H9 (cell line): ENCODE measurements at places on chromosomes 2 and 18.

- DNase-seq: no peak
These were observed 24.1 kb downstream of the EPB41L3 start for GRCh38 chr18:5519448-5520298.

DNA sequence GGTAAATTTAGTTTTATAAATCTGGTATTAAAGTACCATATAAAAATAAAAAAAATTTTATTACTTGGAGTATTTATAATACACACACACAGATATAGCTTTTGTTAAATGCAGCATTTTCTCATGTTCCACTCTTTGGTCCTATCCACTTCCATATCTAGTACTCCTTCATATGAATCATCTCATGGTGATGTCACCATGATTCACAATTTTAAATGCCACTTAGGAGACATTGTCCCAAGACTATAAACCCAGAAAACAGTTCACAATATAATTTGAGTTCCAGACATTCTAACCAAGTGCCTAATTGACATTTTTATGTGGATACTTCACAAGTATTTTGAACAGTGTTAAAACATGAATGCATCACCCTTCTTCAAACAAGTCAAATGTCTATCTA, 1398.3 kb downstream of the DSC3 start:
- no peak for DNase-seq

DNA sequence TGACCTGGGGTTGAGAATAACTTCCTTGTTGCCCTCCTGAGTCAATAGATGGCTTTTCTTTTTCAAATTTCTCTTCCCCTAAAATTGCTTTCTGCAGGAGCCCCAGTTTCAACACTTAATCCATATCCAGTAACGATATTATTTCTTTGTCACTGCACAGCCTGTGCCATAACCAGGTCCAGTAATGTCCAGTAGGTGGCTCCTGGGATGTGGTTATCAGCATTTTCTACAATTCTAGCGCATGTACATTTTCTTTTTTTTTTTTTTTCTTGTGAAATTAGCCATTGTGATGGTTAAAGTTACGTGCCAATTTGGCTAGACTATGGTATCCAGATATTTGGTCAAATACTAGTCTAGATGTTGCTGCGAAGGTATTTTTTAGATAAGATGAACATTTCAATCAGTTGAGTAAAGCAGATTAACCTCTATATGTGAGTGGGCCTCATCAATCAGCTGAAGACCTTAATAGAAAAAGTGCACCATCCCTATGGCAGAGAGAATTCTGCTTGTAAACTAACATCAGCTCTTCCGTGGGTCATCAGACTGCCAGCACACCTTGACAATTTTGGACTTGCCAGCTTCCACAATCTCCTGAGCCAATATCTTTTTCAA, 72.9 kb upstream of the SCG2 start:
- no peak for DNase-seq

- DNase-seq: no peak
These were observed 41.0 kb upstream of the GPR17 start for GRCh38 chr2:127604986-127605385.

- DNase-seq: peak; percentile 62
These were observed 209.3 kb upstream of the SALL3 start for GRCh38 chr18:78770139-78770822.

DNA sequence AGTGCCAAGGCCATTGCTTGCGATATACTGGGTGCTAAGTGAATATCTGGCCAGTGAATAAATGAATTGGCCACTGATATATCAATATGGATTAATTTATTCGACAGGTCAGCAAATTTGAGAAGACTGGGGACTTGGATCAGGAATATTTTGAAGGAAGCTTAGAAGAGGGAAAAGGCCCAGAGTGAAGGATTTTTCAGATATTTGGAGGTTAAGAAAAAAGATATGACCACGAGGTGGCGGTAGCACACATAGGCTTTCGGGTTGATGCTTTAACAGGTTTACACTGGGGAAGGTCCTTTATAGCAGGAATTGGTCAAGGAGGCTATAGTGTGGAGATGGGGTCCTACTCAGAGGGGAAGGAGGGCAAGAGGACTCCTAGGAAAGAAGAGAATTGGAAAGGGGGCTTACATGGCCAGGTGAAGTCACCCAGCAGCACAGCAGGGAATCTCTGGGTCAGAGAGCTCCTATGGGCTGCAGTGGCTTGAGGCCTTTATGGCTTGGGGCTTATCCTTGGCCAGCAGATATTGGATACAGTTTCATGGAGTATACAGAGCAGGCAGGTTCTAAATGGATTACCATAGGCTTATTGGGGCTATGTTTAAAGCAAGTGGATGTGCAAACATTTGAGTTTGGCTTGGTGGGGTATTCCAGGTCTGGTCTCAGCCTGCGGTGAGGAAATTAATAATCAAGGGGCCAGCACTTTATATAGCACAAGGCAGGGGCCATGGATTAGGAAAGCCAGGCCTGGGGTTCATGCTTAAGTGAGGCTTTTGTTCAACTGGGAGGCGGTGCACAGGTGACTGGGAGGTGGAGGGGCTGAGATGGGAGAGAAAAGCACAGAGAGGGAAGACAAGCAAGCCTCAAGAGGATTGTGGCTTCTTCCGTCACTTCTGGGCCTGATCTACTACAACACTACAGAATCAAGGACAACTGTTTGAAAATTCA, 9.7 kb downstream of the IL1RN start:
- DNase-seq: no peak

DNA sequence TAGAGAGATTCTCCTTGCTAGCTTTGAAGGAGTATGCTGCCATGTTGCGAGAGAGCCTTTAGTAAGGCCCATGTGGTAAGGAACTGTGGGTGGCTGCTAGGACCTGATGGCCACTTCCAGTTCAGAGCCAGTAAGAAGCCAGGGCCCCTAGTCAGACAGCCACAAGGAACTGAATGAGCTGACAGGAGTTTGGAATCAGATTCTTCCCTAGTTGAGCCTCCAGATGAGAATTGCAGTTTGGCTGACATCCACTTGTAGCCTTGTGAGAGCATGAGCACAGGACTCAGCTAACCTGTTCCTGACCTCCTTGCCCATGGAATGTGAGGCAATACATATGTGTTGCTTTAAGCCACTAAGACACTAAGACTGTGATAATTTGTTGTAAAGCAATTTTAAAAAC, 1.2 kb upstream of the WDR7 start:
- DNase-seq: no peak

DNA sequence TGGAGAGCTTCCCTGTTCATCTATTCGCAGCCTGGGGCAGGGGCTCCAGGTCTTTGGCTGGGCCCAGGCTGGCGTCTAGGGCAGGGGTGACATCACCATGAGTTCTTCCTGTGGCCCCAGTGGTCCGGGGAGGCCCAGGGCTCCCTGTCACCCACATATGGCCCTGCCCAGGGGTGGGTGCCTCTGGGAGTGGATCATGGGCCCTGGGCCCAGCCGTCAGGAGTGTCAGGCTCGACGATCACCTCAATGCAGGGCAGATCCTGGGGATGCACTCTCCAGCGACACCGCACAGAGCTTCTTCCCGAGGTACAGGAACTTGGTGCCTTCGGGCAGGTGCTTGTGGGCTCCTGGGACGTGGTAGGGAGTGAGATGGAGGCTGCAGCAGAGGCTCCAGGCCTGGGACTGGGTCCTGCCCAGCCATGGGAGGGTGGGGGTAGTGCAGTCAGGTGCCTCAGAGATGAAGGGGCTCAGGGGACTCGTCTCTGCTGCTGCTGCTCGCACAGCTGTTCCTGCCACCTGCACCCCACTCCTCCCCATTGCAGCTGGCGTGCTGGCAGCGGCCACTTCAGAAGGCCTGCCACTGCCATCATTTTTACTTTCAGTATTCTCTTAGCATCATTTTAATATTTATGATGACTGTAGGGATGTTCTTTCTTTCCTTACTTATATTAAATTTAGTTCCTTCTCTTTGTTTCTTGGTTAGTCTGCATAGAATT, 196.0 kb upstream of the VRK2 start:
- DNase-seq: no peak

DNA sequence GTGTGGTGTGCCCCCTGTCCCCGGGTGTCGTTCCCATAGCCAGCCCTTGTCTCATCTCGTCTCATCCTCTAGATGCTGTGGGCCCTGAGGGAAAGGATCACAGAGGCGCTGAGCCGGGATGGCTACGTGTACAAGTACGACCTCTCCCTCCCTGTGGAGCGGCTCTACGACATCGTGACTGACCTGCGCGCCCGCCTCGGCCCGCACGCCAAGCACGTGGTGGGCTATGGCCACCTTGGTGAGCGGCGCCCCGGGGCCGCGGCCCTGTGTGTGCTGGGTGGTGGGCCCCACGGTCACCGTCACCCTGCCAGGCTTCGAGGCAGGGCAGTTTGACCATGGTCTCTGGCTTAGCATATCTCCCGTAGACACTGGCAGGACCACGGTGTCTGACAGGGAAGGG, 20.8 kb upstream of the GAL3ST2 start:
- DNase-seq: no peak

- no peak for DNase-seq
These were observed 11.2 kb downstream of the CASP10 start for GRCh38 chr2:201194097-201194496.

- no peak for DNase-seq
These were observed 116.9 kb downstream of the ERBB4 start for GRCh38 chr2:212421556-212422334.

GRCh38 chr18:13414521-13414920, 196.0 kb downstream of the LDLRAD4 start:
- DNase-seq: no peak

GRCh38 chr2:133424876-133425275, 143.4 kb downstream of the NCKAP5 start:
- DNase-seq: no peak

DNA sequence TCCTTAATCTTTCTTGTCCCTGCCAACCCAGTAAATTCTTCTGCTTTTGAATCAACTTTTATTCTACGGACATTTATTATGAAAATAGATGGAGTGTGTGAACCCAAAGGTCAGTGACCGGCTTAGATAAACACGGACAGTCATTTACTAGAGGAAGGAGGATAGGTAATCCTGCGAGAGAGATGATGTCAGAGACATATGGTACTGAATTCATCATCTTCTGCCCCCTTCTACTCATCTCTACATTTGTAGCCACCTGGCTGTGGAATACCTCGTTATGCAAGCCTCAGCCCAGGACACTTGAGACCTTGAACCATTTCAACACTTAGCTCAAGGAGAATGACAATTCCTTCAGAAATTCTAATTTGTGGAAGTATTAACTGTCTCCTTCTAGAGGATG, 443.6 kb downstream of the TDRD15 start:
- no peak for DNase-seq

DNA sequence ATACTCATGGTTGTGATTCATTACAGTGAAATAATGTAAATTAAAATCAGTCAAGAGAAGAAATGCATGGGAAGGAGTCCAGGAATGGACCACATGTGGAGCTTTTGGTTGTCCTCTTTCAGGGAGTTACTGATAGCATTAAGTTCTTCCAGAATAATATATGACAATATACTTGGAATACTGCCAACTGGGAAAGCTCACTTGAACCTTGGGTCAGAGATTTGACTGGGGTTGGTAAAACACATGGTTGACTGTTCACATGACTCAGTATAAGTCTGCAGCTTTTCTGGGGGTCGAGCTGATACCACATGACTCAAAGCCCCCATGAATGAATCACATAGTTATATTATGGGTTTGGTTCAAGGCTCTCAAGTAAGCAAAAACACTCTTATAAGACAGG, 1109.0 kb upstream of the CHAC2 start:
- DNase-seq: no peak

DNA sequence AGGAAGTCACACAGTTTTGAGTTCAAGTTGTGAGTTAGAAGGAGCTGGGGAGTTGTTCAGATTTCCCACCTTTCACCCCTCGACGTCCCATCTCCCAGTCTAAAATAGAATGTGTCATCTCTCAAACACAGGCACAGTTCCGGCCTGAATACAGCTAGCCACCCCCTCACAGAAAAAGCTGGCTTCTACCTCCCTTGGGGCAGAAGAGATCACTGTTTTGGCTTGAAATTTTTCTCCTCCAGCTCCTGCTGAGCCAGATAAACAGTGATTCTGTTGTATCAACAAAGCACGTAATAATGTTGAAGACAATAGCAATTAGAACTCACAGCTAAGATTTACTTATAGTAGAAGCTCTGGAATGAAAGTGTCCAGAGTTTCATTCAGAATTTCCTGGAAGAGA, 74.7 kb downstream of the KIAA2012 start:
- no peak for DNase-seq

DNA sequence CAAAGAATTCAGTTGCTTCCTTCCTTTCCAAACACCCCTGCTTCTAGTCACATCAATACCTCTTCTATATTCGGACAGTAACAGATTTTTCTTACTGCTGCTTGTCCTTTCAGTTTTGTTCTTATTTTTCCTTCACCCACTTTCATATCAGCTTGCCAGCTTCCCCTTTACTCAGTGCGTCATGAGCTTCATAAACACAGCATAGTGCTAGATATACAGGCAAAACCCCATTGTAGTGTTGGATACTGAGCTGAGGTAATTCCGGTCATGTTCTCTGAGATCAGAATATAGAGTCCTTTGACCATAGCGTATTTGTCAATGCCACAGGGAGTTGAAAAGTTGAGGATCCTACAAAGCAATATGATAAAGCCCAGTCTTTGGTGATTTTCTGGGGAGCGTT, 2.4 kb downstream of the FARP2 start:
- no peak for DNase-seq

GRCh38 chr2:75465317-75465984, 95.3 kb downstream of the EVA1A start:
- no peak for DNase-seq

DNA sequence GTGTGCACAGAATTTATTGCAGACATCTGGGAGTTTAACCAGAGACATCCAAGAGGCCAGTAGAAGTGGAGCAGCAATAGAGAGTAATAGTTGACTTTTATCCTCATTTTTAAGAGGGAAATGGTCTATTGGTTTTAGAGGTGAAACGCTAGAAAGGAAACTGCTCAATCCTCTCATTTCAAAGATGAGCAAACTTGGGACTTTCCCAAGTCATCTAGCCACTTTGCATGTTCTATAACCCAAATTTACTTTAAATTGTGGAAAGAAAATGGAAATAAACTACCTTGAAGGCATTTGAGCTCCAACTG, 601.7 kb downstream of the ARHGAP15 start:
- DNase-seq: no peak

- DNase-seq: peak; percentile 39
These were observed 36.8 kb upstream of the GPD2 start for GRCh38 chr2:156399224-156399949.

GRCh38 chr2:31328026-31328425, 86.5 kb downstream of the XDH start:
- DNase-seq: no peak

DNA sequence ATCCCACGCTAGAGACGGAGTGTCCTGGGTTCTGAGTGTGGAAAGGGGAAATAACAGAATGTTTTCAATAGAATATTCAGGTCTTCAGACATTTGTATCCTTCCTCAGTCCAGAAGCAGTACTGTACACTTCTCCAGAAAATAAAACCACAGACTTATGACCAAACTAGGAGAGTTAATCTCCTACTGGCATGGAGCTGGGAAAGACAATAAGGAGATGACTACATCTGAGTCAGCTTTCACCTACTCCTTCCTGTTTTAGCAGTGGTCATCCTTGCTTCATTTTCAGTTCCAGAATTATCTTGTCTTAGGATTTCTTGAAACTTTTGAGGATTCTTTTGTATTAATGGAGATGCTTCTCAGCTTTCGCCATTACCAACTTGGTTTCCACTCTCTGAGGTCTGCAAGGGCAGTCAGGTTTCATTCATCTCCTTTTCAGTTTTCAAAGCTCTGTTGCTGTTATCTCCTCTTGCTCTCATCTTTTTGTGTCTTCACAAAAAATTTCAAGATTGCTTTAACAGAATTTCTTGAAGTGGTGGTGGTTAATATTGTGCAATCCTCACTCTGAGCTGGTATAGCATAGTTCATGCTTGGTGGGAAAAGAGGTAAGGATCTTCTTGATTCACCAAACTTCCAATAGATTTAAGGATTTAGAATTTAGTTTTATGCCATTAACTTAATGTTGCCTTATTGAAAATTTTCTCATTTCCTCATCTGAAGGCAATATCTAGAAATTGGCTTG, 23.7 kb upstream of the NR4A2 start:
- DNase-seq: no peak
